ENCODE measurements at places on chromosomes 5 and 9.

- peak; percentile 99 for DNase-seq
These were observed 68.8 kb upstream of the FCN2 start for GRCh38 chr9:134811673-134812342.

GRCh38 chr5:179805529-179806249 lies 977 bp downstream of the MGAT4B start:
- peak; percentile 43 for DNase-seq

DNA sequence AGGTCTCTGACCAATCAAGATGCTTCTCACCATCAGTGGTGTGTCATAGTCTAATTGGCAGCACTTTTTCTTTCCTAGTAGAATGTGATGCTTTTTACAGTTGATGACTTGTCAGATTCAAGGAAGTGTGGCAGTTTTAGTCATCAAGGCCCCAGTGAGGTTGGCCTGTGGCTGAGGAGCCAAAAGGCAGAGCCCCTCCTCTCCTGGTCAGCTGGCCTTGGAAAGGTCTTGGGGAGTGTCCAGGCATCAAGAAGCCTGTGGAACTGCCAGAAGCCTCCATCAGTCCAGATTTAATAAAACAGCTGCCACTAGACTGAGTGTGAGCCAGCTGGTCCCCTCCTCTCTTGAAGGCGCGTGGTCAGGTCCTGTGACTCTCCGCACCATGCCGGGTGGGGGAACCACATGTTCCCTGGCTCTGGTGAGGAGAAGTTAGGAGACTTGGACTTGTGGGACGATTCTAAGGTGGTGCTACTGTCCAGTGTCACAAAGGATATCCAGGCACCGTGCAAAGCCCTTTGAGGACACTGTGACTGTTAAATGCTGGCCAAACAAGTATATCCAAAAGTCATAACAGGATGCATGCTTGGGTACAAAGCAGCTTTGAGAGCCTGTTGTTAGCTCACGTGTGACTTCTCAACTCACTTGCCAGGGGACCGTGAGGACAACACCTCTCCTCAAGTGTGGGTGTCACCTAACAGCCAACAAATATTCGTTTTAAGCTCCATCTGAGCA lies 6.1 kb upstream of the ANGPTL2 start:
- peak; percentile 58 for DNase-seq

GRCh38 chr9:120353506-120353905 lies 226.5 kb downstream of the CDK5RAP2 start:
- peak; percentile 62 for DNase-seq

DNA sequence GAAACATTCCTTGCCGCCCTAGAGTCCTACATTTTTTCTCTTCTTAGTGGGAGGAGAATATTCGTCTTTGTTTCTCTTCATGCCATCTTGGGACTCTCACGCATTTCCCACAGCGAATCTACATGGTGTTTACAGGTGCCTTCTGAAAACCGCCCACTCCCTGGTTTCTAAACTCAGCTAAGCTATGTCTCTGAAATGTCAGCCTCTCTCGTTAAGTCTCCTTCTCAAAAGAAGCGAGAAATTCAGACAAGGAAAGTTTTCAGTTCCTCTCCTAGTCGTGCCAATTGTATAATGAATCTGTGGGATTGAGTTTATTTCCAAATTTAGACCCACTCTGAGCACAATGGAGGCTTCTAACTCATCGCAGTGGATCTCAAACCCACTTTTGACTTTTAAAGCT lies 186.8 kb upstream of the NFIB start:
- no peak for DNase-seq
